ENCODE measurements at places on chromosomes 1 and 21. TPM values are rescaled to one million over a fixed set of nuclear protein-coding genes. Genes with fewer than 3 reads are reported as not detected.

Gene LPAR3
- total RNA-seq = 0.82 TPM

Gene NOS1AP
- 4.9 TPM for total RNA-seq

Gene TNFRSF8
- not detected for total RNA-seq

Gene SPRR2G
- total RNA-seq = not detected

Gene SDF4
- 22.8 TPM for total RNA-seq

Gene EDARADD
- total RNA-seq = 3.7 TPM

Gene OPRD1
- total RNA-seq = 0.82 TPM

Gene LEMD1
- total RNA-seq = 2.4 TPM

Gene COL11A1
- 20.0 TPM for total RNA-seq

Gene ARMH1
- total RNA-seq = 4.5 TPM

Gene CD164L2
- not detected for total RNA-seq

Gene SPRR3
- total RNA-seq = not detected

Gene GREM2
- total RNA-seq = 14.7 TPM

Gene UAP1
- 43.6 TPM for total RNA-seq

Gene TSPEAR
- total RNA-seq = not detected

Gene PLD5
- 2.0 TPM for total RNA-seq

Gene UMODL1
- not detected for total RNA-seq

Gene C1orf141
- under 0.01 TPM for total RNA-seq

Gene TDRD5
- total RNA-seq = 2.9 TPM

Gene SYDE2
- total RNA-seq = 6.9 TPM

Gene FALEC
- 0.41 TPM for total RNA-seq

Gene PPFIA4
- 12.6 TPM for total RNA-seq

Gene OR14K1
- total RNA-seq = not detected

Gene COL9A2
- 6.9 TPM for total RNA-seq

Gene CFHR3
- not detected for total RNA-seq

Gene TGFB2
- total RNA-seq = 19.6 TPM

Gene CNTN2
- 17.5 TPM for total RNA-seq

Gene PAPPA2
- total RNA-seq = 6.1 TPM

Gene UBXN10
- total RNA-seq = 3.3 TPM

Gene ETV3L
- total RNA-seq = under 0.01 TPM

Gene HYI
- total RNA-seq = 27.3 TPM

Gene KCNT2
- 28.1 TPM for total RNA-seq

Gene MAP10
- total RNA-seq = 9.8 TPM

Gene TNN
- 0.82 TPM for total RNA-seq

Gene S100A9
- 28.9 TPM for total RNA-seq

Gene LAD1
- not detected for total RNA-seq

Gene KANK4
- 1.2 TPM for total RNA-seq

Gene CRYZ
- 7.7 TPM for total RNA-seq

Gene TNNI3K
- total RNA-seq = 17.1 TPM

Gene SPRR2A
- not detected for total RNA-seq

Gene GJB3
- not detected for total RNA-seq

Gene BCAR3
- total RNA-seq = 4.1 TPM

Gene CBR3
- total RNA-seq = 1.6 TPM

Gene PROK1
- not detected for total RNA-seq

Gene LRRC71
- total RNA-seq = not detected

Gene VHLL
- total RNA-seq = 0.82 TPM

Gene HCRTR1
- 1.6 TPM for total RNA-seq

Gene VCAM1
- 16.3 TPM for total RNA-seq

Gene TRIM45
- 3.7 TPM for total RNA-seq

Gene LAPTM5
- 3.7 TPM for total RNA-seq

Gene KCNJ15
- total RNA-seq = not detected

Gene TCHHL1
- not detected for total RNA-seq

Gene ST6GALNAC3
- total RNA-seq = 14.3 TPM
